Upper lobe of right lung (tissue), 1 donor: ENCODE measurements at places on chromosomes 11 and 22.

- no peak for DNase-seq
Measured at GRCh38 chr22:28771195-28771791, 1.2 kb upstream of the CCDC117 start.

- no peak for DNase-seq
Measured at GRCh38 chr11:15223318-15223717, 108.6 kb downstream of the INSC start.

GRCh38 chr22:48899523-48900326, 927.9 kb downstream of the BRD1 start:
- peak; percentile 57 for DNase-seq

DNA sequence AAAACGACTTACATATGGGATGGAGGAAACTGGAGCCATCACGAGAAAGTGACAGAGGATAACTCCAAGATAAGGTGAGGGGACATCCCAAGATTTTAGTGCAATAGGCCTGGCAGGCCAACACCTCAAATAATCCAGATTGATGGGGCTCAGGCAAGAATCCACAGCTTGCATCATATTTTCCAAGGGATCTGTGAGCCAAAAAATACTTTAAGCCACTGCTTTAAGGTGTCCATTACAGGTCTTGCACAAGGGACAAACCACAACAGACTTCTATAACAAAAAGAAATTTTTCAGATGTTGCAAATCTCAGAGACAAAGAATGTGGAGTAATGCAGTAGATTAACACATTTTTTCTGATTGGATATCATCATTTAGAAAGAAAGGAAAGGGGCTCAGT, 45.6 kb downstream of the DENND5A start:
- no peak for DNase-seq

GRCh38 chr11:17865765-17866428, 131.3 kb downstream of the KCNC1 start:
- no peak for DNase-seq

- no peak for DNase-seq
Measured at GRCh38 chr11:34151166-34151565, 45.7 kb downstream of the NAT10 start.

GRCh38 chr11:84384731-84385130, 1098.6 kb upstream of the CCDC90B start:
- no peak for DNase-seq

DNA sequence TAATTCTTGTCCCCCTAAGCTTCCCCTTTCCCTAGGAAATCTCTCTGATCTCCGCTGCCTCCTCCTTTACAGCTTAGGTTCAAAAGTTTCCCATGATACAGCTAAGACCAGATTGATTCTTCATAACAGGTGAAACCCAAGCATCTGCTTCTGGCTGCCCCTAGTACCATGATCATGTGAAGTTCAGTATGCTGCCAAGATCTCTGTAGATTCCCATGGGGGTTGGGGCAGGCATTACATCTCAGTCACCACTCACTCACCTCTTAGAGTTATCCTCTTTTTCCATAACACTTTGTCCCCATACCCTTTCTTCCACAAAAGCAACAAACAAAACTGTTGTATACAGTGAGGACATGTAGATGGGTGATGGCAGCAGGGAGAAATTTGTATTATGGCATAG, 44.0 kb downstream of the RRP8 start:
- no peak for DNase-seq

- peak; percentile 79 for DNase-seq
Measured at GRCh38 chr11:19777039-19777376, 64.4 kb downstream of the NAV2 start.

- no peak for DNase-seq
Measured at GRCh38 chr11:130118636-130119387, 40.8 kb upstream of the ST14 start.

DNA sequence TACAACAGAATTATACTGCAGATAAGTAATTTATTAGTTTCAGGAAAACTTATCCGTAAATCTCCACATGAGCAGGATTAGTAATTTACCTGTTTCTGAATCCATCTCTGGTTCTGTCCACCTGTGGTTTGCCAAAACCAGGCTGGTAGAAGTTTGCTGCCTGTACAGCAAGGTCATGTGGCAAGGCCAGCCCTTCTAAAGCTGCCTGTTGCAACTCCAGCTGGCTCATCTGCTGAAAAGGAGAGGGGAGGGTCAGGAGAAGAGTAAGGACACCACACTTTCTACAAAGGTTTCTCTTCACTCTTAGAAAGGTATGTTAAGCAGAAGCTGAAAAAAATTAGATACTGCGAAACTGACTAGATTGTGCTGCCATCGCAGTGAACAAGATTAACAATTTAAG, 42.3 kb downstream of the EIF4ENIF1 start:
- DNase-seq, result no peak

GRCh38 chr11:46327829-46328228, 19.4 kb upstream of the DGKZ start:
- no peak for DNase-seq

- DNase-seq, result no peak
Measured at GRCh38 chr11:83361831-83362230, 75.7 kb upstream of the CCDC90B start.

DNA sequence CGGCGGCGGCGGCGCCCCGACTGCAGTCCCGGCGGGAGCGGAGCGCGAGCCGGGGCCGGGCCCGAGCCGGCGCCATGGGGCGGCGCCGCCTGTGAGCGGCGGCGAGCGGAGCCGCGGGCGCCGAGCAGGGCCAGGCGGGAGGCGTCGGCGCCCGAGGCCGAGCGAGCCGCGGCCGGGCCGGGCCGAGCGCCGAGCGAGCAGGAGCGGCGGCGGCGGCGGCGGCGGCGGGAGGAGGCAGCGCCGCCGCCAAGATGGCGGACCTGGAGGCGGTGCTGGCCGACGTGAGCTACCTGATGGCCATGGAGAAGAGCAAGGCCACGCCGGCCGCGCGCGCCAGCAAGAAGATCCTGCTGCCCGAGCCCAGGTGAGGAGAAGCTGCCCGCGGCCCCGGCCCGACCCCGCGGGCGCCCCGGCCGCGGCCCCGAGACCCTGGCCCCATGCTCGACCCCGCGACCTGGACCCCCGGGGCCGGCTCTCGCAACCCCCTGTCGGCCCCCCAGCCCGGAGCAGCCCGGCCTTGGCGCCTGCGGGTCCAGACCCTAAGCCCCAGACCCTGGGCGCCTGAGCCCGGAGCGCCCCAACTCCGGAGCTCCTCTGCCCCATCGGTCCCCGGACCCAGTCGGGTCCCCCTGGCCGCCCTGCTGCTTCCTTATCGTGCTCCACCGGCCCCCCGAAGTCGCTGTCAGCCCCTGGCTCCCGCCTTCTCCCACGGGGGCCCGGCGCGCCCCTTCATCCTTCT, at the start of gene GRK2:
Gene GRK2, plus strand, starts transcription at position 25 of the 739 bp plus-strand sequence. Its CDS starts 227 bp downstream, at position 252.
- peak; percentile 82 for DNase-seq

- peak; percentile 91 for DNase-seq
Measured at GRCh38 chr11:10304495-10305261, at the start of gene ADM. ADM (plus strand) TSS chr11:10305073; CDS start chr11:10305701, 628 bp downstream.

DNA sequence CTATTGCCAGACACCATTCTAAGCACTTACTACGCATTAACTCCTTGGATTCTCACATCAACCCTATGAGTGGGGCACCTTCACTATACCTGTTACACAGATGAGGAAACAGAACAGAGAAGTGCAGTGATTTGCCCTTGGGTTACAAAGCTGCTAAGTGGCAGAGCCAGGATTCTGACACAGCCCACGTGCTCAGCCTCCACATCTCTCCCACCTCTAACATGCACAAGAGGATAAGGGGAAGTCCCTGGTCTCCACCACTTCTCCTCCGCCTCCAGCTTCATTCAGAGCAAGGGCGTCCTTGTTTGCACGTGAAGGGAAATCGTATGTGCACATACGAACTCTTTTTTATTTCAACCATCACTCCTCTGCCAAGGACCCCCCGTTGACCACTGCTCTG, 53.7 kb downstream of the CDON start:
- no peak for DNase-seq

GRCh38 chr11:34915136-34916014, 804 bp downstream of the APIP start:
- DNase-seq, result no peak

GRCh38 chr11:56720513-56720912, 21.6 kb downstream of the OR9G1 start:
- DNase-seq, result no peak

GRCh38 chr11:58807343-58807742, 37.2 kb downstream of the GLYATL2 start:
- no peak for DNase-seq

- peak; percentile 53 for DNase-seq
Measured at GRCh38 chr22:43826142-43827002, 14.3 kb upstream of the EFCAB6 start.

- DNase-seq, result peak; percentile 90
Measured at GRCh38 chr11:75429902-75430713, 2.9 kb downstream of the KLHL35 start.

DNA sequence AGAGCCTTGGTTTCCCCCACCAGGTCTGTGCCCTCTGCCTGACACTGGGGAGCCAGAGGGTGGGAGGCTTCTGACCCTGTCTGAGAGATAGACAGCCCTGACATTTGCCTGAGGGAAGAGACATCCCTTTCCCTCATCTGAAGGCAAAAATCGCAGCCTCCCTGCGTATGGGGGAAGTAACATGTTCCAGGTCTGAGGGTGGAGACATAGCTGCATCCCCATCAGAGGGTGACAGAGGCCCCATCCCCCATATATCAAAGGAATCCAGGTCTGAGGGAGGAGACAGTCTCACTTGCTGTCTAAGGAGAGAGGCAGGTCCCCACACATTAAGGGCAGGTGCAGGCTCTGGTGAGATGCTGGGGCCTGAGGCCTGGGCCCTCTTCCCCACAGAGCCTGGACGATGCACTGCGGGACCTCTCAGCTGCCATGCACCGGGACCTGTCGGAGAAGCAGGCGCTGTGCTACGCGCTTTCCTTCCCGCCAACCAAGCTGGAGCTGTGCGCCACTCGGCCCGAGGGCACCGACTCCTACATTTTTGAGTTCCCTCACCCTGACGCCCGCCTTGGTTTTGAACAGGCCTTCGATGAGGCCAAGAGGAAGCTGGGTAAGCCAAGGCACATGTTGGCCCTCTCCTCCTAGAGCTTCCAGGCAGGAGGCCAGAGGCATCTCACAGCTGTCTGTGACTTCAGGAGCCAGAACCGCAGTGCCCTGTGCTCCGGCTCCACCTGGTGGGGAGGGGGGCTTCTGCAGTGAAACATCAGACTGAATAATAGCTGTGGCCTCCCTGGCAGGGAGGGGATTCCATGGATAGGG, 16.1 kb upstream of the RELT start:
- no peak for DNase-seq

DNA sequence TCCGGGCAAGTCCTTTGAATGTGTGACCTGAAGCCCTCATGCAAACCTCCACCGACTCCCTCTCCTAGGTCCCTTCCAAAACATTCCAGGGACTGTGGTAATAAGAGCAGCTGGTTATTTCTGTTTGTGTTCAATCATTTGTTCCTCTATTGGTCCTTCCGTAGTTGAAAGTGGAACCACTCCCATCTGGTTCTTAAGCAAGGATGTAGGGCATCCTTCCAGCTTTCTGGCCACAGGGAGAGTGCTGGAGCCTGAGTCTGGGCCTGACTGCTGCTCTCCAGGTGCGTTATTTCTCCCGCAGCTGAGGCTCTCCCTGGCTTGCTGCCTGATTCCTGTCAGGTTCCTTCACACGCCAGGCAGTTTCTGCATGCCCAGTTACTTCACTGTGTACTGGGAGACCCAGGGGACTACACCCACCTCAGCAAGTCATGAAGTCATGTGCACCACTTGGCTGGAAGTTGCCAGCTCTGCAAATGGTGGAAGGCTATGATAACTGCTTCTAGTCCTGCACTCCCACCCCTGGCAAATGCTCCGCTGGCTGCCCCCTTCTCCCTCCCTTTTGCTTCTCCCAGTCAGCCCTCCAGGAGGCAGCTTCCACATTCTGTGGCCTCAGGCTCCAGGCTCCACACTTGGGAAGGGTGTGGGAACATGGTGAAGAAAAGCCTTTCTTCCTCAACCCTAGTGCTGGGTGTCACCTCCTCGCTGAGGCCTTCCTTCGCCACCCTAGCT, 4.0 kb upstream of the ALX4 start:
- peak; percentile 18 for DNase-seq

GRCh38 chr22:35425546-35425945, 25.6 kb downstream of the MCM5 start:
- DNase-seq, result no peak

DNA sequence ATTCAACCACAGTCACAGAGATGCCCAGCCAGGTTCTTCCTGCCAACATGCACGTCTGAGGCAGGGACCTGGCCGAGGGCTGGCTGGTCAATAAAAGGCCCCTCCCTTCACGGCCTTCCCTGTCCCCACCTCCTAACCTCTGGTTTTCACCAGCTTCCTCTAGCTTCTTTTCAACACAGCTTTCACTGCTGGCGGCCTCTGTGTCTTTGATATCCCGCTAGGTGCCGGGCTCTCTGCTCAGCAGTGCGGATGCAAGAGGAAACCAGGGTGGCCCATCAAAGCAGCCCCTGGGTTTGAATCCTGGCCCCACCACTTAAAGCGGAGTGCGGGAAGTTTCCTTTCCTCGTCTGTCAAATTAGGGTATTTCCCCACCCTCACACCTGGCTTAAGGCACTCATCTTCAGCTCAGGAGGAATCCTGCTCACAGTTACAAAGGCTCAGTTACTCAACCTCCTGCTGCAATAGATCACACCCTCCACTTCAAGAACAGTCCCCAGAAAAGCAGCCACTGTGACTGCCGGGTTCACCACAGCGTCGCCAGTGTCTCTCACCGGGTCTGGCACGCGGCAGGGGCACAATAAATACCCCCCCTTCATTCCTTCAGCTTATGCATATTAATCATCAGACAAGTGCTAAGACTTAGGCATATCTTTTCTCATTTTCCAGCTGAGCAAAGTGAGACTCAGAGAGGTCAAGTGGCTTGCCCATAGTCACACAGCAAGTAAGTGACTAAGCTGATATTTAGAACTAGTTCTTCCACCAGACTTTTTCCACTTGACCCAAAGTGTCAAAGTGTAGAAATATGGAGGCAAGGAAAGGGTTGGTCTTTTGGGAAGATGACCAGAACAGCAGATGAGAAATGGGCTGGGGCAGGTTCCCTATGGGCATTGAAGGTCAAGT, 45.7 kb downstream of the TXN2 start:
- no peak for DNase-seq

DNA sequence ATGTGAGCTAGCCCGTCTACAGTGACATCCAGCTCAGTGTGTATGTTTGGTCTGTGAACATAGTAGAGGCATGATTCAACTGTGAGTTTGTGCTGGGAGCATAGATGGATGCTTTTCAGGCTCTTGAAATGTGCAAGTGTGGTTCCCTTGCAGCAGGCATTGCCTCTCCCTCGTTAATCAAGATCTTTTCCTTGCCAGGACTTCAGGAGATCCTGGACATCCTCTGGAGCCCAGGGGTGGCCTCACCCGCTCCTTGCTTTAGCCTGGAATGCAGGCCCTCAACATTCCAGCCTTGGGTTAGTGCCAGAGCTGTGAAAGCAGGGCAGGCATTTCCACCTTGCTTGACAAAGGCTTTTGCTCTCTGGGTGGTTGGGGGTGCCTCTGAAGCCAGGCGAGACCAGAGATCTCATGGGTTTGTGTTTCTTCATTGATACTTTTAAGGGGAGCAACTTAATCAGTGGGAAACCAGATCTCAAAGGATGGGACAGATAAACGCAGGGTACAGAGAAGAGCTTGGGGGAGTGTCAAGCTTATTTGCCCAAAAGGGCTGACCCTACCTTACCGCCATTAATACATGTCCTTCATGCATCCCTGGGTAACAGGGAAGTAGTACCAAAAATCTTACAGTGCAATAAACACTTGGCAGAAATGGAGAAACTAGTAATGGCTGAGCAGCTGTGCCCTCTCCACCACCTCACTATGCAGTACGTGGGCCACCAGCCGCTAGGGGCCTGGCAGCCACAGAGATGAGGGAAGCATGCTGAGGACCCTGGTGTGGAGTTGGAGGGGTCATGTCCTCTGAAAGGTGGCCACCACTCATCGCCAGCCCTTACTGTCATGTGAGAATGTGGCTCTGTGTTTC, 72.1 kb downstream of the PTPRJ start:
- DNase-seq, result peak; percentile 84
